Mesendoderm (in vitro differentiated cells): ENCODE measurements at places on chromosomes 16 and 17.

DNA sequence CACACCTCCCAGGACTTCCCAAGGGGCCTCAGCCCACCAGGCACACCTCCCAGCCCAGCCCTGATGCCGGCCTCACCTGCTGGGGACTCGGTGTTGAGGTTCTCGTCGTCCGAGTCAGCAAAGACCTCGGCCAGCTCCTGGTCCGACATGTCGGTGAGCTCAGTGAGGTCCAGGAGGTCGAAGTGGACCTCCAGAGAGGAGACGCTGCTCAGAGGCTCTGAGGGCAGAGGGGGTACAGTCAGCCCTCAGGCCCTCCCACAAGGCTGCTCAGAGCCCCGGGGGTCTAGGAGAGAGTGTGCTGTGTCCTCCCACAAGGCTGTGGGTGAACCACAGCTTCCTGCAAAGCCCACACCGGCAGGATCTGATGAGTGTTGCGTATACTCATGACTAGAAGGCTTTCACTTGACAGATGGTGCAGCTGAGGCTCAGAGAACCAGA lies 10.5 kb downstream of the DBNDD1 start:
- no peak overlapping the region for H3K27ac ChIP-seq
- DNase-seq = no peak
- H3K4me3 ChIP-seq = no peak overlapping the region
- no peaks in the 10 kb centered on the region for H3K36me3 ChIP-seq

DNA sequence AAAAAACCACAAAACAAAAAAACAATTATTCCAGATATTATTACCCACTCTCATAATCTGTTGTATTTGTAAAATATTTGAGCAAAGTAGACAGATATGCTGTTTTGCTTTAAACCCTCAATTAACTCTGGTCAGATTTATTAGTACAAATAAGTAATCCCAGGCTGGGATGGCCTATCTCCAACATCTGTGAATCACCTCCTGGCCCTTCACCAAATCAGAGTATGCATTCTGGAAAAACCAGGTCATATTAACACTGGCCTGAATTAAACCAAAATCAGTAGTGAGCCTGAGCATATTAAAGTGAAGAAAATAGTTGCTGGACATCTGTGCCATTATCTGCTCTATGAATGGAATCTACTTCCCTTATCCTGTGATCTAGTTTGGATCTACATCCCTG lies 41.0 kb downstream of the STAT3 start:
- no peaks in the 10 kb centered on the region for H3K4me1 ChIP-seq
- no peak for DNase-seq
- H3K36me3 ChIP-seq = no peaks in the 10 kb centered on the region
- no peak overlapping the region for H3K4me3 ChIP-seq
- H3K27me3 ChIP-seq = no peaks in the 10 kb centered on the region
- no peak overlapping the region for H3K27ac ChIP-seq

DNA sequence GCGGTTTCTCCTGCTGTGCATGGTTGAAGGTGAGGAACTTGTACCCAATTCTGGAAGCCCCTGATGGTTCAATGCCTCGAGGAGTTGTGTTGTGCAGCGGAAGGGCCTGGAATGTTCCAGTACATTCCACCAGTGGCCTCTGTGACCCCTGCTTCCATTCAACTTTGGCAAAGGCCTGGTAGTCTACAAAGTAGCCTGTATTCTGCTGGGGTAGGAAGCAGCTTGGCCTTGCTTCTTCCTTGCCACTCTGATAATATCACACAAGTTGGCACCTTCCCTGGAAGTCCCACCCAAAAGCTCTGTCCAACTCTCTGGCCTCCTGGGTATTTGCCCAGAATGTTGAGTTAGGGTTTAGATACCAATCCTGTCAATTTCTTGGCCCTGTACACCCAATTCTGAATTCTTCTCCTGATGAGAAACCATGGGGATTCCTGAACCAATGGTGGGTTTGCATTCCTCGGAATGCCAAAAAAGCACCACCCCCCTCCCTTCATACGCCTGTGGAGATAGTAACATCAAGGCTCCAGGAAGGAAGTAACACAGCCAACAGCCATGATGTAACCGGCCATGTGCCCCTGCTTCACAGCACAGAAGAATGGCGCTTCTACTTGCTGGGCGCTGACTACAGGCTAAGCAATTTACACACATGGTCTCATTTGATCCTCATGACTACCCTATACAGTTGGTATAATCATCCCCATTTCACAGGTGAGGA lies 11.8 kb upstream of the FAM117A start:
- no peak overlapping the region for H3K27ac ChIP-seq
- peak; percentile 36 for DNase-seq
- H3K36me3 ChIP-seq = no peaks in the 10 kb centered on the region
- no peak overlapping the region for H3K4me3 ChIP-seq

DNA sequence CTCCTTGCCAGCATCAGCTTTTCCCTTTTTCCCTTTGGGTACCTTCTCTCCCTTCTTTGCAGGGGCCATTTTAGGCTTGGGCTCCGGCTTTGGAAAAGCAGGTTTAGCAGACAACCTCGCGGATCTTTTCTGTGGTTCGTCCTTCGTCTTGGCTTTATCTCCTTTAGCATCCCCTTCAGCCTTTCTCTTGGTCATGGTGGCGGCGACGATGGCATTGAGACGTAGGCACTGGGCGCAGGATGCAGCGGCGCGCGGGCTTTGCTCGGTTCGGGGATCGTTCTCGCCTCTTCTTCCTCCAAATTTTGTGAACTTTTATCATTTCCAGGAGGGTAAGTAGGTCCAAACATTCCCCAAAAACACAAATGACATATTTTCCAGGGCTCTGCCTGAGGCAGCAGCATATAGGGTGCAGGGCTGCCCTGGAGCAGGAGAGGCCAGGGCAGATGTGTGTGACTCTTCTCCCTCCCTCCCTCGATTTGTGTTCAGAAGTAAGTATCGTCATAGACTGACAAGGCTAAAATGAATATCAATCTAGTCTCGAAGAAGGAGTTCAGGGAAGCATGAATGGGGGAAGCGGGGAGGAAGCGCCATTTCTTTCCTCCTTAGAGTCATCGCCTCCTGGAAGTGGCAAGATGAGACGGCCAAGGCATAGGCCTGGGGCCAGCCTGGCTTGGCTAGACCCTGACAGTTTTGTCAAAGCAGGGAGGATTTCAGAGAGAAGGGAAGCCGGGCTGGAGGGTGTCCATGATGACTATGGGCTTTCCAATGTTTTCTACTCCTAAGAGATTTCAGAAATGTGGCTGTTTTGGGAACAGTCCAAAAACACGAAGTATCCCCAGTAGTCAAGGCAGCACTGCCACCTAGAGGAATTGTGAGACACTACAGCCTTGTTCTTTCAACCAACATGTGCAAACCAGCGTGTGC lies 13.2 kb downstream of the CHCT1 start:
- no peaks in the 10 kb centered on the region for H3K4me1 ChIP-seq
- H3K4me3 ChIP-seq = no peak overlapping the region
- H3K27me3 ChIP-seq = no peaks in the 10 kb centered on the region
- H3K36me3 ChIP-seq = no peaks in the 10 kb centered on the region

GRCh38 chr17:14149751-14150150 lies 80.4 kb downstream of the COX10 start:
- DNase-seq = no peak
- H3K36me3 ChIP-seq = no peaks in the 10 kb centered on the region
- no peak overlapping the region for H3K4me3 ChIP-seq

DNA sequence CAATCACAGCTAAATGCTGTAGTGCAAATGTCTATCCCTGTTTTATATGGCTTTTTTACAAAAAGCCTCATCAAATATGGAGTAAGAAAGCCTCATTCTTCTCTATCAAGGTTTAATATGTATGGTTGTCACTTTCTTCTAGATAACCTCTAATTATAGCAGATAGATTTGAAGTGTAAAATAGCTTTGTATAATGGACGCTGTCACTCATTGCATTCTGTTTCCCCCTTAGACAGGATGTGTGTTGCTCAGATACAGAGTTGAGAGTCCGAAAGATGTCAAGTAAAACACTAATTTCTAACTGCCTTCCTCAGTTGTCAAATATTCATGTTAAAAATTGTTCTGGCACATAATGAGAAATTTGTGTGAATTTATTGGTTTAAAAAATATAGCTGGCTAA lies 88.0 kb downstream of the NLK start:
- no peak overlapping the region for H3K27ac ChIP-seq
- H3K4me1 ChIP-seq = no peaks in the 10 kb centered on the region
- H3K4me3 ChIP-seq = no peak overlapping the region
- H3K27me3 ChIP-seq = no peaks in the 10 kb centered on the region

GRCh38 chr16:85286066-85286831 lies 174.0 kb upstream of the CIBAR2 start:
- no peak overlapping the region for H3K4me3 ChIP-seq
- H3K27me3 ChIP-seq = no peaks in the 10 kb centered on the region
- no peak overlapping the region for H3K27ac ChIP-seq
- DNase-seq = no peak
- no peaks in the 10 kb centered on the region for H3K4me1 ChIP-seq
- no peaks in the 10 kb centered on the region for H3K36me3 ChIP-seq

GRCh38 chr16:50603206-50604064 lies 55.2 kb downstream of the NKD1 start:
- no peaks in the 10 kb centered on the region for H3K27me3 ChIP-seq
- no peak overlapping the region for H3K4me3 ChIP-seq
- H3K36me3 ChIP-seq = no peaks in the 10 kb centered on the region
- no peak for DNase-seq
- H3K27ac ChIP-seq = no peak overlapping the region

- H3K27me3 ChIP-seq = no peaks in the 10 kb centered on the region
- no peaks in the 10 kb centered on the region for H3K36me3 ChIP-seq
- no peak overlapping the region for H3K4me3 ChIP-seq
- peaks cover 2% of the 10 kb centered on the region for H3K4me1 ChIP-seq
- no peak overlapping the region for H3K27ac ChIP-seq
- no peak for DNase-seq
Observed at GRCh38 chr17:69048634-69049033, 12.1 kb downstream of the ABCA9 start.

DNA sequence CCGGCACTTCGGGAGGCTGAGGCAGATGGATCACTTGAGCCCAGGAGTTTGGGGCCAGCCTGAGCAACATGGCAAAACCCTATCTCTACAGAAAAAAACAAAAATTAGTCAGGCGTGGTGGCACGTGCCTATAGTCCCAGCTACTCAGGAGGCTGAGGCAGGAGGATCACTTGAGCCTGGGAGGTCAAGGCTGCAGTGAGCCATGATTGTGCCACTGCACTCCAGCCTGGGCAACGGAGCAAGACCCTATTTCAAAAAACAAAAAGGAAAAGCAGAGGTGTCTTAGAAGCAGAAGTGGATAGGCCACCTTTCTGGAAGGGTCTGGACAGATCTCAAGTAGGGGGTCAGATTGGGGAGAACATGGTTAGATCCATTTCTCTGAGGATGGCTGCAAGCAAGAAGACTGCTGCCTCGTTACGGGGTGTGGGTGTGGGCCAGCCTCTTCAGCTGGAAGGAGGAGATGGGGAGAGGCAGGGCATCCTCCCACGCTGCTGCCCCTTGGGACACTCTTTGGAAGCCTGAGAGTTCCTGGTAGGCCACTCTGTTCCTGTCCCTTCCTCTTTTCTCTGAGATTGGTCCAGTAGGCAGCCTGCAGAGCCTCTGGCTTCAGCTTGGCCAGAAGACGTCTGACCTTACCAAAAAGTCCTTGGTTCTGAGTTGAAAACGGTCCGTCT lies 208.0 kb downstream of the MSI2 start:
- no peaks in the 10 kb centered on the region for H3K27me3 ChIP-seq
- DNase-seq = no peak
- peaks cover 7% of the 10 kb centered on the region for H3K4me1 ChIP-seq
- H3K4me3 ChIP-seq = no peak overlapping the region
- H3K27ac ChIP-seq = no peak overlapping the region

GRCh38 chr17:45170931-45171337 lies 9.3 kb downstream of the HEXIM2 start:
- no peak overlapping the region for H3K4me3 ChIP-seq
- peak overlapping the region; percentile 51 for H3K27ac ChIP-seq
- DNase-seq = peak; percentile 37
- peaks cover 20% of the 10 kb centered on the region for H3K4me1 ChIP-seq
- H3K36me3 ChIP-seq = no peaks in the 10 kb centered on the region
- no peaks in the 10 kb centered on the region for H3K27me3 ChIP-seq

- H3K4me1 ChIP-seq = no peaks in the 10 kb centered on the region
- no peaks in the 10 kb centered on the region for H3K27me3 ChIP-seq
- DNase-seq = no peak
- no peak overlapping the region for H3K27ac ChIP-seq
Observed at GRCh38 chr16:79429381-79430190, 171.0 kb downstream of the MAF start.

DNA sequence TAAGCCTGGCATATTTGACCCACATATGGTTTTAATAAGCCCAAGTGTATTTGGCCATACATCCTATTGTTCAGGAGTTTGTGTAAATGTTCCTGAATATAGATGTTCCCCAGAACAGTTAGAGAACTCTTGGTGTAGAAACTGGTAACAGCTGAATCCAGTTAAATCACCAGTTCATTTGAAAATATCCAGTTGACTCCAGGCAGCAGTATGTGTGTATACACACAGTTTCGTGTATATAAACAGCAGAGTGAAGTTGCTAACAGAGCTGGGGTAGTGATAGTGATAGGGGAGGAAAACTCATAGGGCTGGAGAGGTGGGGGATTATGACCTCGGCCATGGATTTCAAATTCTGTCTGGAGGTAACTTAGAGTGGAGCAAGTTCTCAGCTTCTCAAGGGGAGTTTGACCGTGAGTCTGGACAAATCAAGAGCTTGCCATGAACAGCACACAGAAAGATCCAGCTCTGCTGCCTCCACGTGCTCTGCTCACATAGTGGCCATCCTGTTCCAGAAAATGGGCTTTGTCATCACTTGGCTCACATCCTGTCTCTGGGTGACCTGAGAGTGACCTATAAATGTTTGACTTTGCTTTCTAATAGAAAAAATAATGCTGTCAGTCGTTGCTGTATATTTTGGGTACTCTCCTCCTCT lies 30.6 kb upstream of the MMD start:
- peaks cover 4% of the 10 kb centered on the region for H3K4me1 ChIP-seq
- H3K27me3 ChIP-seq = no peaks in the 10 kb centered on the region
- no peak overlapping the region for H3K27ac ChIP-seq
- no peaks in the 10 kb centered on the region for H3K36me3 ChIP-seq
- H3K4me3 ChIP-seq = no peak overlapping the region

GRCh38 chr17:73142872-73143381 lies 21.9 kb upstream of the SSTR2 start:
- H3K27me3 ChIP-seq = no peaks in the 10 kb centered on the region
- no peaks in the 10 kb centered on the region for H3K36me3 ChIP-seq
- DNase-seq = no peak
- H3K4me3 ChIP-seq = no peak overlapping the region
- H3K4me1 ChIP-seq = no peaks in the 10 kb centered on the region

DNA sequence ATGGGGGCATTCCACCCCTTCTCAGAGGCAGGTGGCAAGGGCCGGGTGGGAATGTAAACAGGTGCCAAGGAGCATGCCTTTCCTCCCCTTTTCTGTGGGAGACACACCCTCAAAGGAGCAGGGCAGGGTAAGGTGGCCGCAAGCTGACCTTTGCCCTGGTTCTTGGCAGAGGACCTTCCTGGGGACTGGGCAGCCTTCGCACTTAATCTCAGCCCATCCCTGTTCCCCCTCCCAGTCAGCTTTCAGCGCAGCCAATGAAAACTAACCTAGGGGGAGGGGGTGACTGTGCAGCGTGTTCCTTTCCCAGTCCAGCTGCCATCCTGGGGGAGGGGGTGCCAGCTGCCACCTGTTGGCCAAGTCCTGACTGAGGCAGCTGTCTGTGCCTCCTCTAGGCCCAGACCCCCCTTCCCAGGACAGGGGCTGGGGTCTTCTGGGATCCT lies 2.8 kb downstream of the TRAF4 start:
- H3K4me3 ChIP-seq = no peak overlapping the region
- DNase-seq = peak; percentile 62
- peaks cover 36% of the 10 kb centered on the region for H3K36me3 ChIP-seq
- no peaks in the 10 kb centered on the region for H3K27me3 ChIP-seq
- H3K27ac ChIP-seq = peak overlapping the region; percentile 18

GRCh38 chr17:68535922-68536321 lies 23.7 kb downstream of the PRKAR1A start:
- no peaks in the 10 kb centered on the region for H3K27me3 ChIP-seq
- no peak overlapping the region for H3K27ac ChIP-seq
- DNase-seq = no peak
- no peaks in the 10 kb centered on the region for H3K4me1 ChIP-seq
- H3K36me3 ChIP-seq = peaks cover 10% of the 10 kb centered on the region
